Activated CD4-positive, alpha-beta T cell treated with anti-CD3 and anti-CD28 coated beads for 48 hours (primary cell): ENCODE measurements at places on chromosomes 5 and 9.

DNA sequence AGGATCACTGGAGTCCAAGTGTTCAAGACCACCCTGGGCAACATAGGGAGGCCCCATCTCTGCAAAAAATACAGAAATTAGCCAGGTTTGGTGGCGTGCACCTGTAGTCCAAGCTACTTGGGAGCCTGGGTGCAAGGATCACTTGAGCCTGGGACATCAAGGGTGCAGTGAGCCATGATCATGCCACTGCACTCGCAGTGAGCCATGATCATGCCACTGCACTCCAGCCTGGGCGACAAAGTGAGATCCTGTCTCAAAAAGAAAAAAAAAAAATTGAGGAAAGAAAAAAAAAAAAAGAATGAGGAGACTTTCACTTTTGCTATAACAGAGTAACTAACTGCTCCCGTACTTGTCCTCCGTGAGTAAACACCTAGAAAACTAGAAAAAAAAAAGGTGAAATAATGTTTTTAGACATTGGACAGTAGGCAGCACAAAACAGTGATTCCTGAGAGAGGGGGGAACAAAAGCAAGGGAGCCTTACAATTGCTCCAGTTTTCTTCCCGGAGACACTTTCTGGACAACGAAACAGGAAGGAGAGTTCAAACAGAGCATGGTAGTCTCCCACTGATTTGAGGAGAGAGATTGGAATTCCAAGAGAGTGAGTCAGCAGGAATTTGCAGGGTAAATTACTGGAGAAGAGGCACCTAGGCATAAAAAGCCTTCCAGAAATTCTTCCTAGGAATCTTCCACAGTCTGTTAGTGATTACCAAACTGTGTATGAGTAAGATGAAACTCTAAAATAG is 6.9 kb upstream of the ZBTB5 start:
- no peak for DNase-seq

DNA sequence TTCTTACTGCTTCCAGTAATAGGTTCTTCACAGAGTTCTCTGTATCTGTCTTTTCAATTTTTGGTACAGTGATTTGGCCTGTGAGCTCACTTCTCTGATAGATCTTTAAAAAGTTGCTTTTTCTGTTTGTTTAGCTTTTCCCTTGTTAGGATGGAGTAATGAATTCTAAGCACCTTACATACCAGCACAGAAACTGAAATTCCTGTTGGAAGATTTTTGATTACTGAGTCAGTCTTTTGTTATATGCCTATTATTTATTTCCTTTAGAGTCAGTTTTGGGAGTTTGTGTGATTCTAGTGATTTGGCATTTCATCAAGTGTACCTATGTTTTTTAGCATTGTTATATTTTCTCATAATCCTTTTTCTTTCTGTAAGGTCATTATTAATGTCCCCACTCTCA is 37.6 kb upstream of the IPPK start:
- DNase-seq, result no peak

DNA sequence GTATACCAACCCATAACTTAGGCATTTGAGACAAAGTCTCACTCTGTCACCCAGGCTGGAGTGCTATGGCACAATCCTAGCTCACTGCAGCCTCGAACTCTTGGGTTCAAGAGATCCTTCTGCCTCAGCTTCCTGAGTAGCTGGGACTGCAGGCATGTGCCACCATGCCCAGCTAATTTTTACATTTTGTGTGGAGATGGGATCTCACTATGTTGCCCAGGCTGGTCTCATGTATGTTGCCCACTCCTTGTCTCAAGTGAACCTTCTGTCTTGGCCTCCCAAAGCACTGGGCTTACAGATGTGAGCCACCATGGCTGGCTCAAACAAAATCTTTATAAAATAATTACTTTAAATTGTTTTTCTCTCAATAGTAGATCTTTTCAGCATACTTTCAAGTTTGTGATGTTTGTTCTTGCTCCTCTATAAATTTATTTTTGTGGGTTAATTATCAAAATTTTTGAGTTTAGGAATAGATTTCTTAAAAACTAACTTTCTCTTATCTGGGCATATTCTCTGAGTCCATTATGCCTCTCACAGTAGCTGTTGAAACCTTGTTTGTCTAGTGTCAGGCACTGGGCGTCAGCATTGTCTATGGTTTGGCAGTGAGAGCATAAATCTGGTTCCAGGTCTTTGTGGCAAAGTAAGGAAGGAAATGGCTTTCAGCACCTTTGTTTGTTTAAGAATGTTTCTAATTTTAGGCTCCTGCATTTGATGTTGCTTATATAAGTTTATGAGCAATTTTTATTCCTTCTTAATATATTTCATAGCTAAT is 38.7 kb downstream of the NLN start:
- DNase-seq, result no peak

DNA sequence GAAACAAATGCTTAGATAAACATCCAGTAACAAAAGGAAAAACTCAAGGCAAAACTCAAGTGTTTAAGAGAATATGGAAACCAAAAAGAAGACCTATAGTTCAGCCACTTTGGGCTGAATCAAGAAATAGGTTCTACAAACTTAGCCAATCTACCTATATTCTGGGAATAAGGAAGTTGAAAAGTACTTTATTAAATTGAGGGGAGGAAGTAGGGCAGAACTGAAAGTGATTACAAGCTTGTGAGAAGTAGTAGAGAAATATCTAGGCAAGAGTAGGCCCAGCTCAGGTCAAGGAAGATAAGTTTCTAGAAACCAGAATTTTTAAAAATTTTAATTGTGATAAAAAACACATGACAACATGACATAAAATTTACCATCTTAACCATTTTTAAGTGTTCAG is 384.8 kb upstream of the PCSK5 start:
- no peak for DNase-seq

- no peak for DNase-seq
Observed at GRCh38 chr5:165209101-165209727, 1703.8 kb downstream of the MAT2B start.
